Skin of body (tissue), 3 donors: ENCODE measurements at places on chromosomes 5 and 9.

DNA sequence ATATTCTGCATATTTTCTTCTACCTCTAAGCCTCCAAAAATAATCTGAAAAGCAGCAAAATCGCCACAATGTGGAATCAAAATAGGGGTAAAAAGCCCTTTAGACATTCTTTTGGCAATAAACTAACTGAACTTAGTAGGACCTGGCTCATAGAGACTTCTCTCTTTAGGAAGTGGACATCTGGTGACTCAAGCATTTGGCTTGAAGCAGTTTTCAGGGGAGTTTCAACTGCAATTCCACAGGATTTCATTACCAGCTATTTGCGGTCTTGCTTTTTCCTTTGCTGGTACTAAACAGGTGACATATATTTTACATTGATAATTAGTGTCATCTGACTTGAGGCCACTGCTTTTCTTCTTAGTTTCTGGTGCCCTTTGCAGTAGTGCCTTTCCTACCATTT is 173.2 kb upstream of the FBN2 start:
- no peak for DNase-seq

DNA sequence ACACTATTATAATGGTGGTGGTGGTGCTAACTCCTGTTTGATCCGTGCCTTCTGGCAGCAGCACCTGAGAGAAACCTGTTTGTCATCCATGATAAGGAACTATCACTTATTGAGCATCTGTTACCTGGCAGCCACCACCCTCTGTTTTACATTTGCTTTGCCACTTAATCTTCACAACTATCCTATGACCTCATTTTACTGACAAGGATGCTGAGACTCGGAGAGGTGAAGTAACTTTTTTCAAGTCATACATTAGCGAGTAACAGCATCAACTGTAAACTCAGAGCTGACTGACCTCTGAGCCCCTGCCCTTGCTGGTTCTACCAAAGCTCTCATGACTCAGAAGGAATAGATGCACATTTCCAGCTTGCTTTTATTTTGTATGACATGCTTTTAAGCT is 81.1 kb downstream of the EGFLAM start:
- no peak for DNase-seq

- DNase-seq: no peak
Measured at GRCh38 chr5:71860048-71860447, 141.0 kb downstream of the CARTPT start.

DNA sequence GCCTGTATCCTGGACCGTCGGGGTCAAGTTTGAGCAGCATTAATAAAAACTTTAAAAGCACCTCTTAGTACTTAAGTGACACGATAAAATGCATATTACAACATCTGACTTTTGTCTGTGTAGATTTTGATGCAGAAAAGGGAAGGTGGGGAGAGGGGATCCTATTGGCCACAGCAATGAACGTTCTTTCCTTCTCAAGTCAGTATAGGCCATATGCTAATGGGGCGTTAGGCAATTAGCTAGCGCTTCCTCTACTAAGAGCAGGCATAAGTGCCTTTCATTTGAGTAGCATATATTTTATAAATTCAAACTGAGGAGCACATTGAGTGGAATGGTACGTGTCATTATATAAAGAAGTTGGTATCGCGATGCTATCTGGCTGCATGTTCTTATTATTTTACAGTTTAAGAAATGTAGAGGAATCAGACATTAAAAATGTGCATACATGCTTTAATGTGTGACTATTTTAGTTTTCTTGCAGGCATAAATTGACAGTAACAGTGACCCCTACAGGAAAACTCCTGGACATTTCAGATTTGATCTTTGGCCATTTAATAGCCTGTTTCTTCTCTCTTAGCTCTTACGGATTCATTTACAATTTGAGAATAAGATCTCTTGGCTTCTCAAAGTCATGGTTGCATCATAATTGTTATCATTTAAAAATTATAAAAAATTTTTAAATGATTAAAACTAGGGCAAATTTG is 1.1 kb upstream of the GNA14 start:
- DNase-seq: no peak

DNA sequence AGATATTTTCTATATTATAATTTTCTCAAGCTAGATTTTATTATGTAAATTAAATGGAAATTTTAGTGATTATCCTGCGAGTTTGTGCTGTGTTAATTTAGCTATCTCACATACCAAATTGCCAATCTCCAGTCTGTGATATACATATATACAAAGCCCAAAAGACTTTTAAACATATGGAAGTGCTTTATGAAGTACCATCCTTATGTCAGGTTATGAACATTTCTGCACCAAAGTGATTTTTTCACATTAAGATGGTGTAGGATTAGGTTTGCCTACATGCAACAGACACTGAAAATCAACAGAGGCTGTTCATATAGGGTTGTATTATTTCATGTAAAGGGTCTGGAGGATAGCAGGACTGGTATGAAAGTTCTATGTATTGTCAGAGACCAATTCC is 32.8 kb downstream of the CFAP95 start:
- no peak for DNase-seq

DNA sequence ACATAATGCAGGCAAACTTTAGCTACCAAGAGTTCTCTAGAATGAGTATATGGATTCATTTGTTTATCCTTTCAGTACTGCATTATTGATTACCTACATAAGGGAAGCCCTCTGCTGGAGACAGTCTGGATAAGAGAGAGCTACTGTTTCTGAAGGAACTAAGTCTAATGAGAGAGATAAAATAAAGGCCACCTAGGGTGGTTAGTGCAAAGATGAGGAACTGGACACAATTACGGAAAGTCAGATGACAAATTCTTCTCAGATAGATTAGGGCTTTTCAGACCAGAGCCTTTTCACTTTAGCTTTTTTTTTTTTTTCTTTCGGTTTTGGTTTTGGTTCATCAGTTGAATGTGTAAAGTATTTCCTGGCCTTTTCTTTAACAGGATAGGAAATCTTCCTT is 31.3 kb downstream of the ISOC1 start:
- no peak for DNase-seq
